ENCODE measurements at places on chromosomes 1 and 21.
A peak's percentile ranks its signal among the peaks of the same experiment; 100 is the strongest.

DNA sequence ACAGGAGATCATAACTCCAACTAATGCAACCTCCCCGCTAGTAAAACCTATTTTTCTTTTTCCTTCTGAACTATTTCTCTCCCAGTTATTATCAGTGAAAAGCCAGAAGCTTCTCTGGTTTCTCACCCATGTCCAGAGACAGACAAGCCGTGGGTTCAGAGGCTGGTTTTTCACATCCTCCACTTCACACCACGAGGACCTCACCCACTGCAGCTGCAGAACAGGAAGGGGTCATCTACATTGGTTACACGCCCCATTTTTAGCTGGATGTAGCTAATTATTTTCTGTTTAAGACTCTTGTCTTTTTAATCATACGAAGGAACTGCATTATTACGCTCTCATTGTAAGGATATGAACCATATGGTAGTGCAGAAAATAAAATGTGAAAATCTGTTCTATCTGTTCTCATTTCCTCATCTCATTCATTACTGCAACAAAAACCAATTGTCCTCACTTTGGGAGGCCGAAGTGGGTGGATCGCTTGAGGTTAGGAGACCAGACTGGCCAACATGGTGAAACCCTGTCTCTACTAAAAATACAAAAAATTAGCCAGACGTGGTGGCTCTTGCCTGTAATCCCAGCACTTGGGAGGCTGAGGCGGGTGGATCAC lies 39.1 kb upstream of the CLDN14 start:
- DNase-seq = no peak

DNA sequence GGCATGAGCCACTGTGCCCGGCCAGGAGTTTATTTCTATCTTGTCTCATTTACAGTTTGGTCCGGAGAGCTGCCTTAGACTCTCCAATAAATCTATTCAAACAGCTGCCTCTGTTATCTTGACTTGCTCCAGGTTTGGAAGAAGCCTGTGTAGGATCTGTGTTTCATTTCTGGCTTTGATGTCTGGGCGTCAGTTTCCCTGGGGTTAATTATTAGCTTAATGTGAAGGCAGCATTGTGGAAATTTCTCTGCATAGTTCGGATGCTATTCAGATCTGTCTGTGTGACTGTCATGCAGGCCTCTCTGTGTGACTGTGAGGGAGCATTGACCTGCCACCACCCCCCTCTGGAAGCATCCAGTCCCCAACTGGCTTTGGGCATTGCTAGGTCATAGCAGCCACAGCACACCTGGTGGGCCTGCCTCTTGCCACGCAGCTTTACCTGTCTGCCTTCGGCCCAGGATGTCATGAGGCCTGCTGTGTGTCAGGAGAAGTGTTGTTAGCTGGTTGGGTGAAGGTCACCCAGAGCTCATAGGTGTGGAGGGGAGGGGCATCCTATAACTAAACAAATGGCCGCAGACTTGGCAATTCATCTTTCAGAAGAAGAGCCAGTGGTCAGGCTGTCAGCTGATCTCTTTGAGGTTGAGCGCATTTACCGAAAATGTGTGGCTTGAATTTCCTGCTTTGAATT lies 9.8 kb downstream of the IFNGR2 start:
- DNase-seq = no peak

GRCh38 chr1:112358798-112359408 lies 37.1 kb upstream of the CTTNBP2NL start:
- DNase-seq = peak; percentile 48

GRCh38 chr21:44583800-44584147 lies 3.4 kb upstream of the KRTAP10-5 start:
- peak; percentile 23 for DNase-seq

DNA sequence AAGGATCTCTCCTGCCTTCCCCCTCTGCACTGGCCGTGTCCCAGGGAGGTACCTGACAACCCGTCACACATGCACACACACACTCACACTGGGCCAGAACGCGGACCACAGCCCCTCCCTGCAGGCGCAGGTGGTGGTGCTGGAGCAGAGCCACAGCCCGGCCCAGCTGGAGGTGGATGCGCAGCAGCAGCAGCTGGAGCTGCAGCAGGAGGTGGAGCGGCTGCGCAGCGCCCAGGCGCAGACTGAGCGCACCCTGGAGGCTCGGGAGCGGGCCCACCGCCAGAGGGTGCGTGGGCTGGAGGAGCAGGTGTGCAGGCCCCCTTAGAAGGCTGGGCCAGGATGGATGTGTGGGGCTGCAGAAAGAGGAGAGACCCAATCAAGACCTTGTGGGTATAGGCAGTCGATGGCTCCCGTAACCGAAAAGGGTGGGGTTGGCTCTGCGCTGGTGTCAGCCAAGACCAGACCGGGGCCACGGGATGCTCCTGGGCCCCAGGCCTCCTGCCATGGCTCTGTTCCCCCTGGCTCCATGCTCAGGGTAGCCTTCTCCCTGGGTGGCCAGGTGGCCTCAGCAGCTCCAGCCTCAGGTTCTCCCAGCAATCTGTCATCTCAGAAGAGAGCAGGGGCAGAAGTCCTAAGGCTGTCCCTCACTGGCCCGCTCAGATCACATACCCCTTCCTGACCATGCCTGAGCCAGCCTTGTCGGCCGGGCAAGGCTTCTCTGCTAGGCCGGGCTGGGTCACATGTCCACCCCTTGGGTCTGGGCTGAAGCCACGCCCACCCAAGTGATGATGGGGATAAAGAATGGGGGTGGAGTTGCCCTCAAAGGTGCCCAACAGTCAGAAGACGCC lies 8.9 kb downstream of the MFAP2 start:
- DNase-seq = no peak

DNA sequence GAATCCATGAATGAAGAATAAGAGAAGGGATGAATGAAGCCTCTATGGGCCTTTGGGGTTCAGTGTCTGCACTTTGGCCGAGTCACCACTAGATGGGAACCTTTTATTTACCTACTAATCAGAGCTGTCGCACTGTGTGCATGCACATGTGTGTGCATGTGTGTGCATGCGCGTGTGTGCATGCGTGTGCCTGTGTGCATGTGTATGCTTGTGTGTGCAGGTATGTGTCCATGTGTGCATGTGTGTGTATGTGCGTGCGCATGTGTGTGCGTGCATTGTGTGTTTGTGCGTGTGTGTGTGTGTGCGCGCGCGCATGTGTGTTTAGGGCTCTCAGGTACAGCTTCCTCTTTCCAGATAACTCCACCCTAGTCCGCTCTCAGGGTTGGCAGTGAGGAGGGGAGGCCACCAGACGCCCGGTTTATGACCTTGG lies 20.4 kb upstream of the UBXN10 start:
- DNase-seq = peak; percentile 26

All from activated CD4-positive, alpha-beta T cell treated with anti-CD3 and anti-CD28 coated beads, Interleukin-2, amount 50 U/mL, for 48 hours (primary cell).